GOT3 (cell line): ENCODE measurements at places on chromosomes 6 and 20.

GRCh38 chr6:114764866-114765265 lies 422.0 kb upstream of the HS3ST5 start:
- no peak for DNase-seq

- no peak for DNase-seq
Observed at GRCh38 chr6:18861204-18861603, 474.1 kb downstream of the RNF144B start.

DNA sequence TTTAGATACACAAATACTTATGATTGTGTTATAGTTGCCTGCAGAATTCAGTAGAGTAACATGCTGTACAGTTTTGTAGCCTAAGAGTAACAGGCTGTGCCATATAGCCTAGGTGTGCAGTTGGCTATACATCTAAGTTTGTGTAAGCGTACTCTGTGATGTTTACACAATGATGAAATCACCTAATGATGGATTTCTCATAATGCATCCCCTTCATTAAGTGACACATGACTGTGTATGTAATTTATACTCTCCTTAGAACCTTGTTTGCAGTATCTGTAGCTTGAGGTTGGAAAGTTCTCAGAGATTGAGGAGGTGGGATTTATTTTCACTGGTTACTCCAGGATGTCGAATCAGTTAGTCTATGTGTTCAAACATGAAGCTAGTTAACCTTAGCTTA lies 67.0 kb upstream of the TMEM30A start:
- no peak for DNase-seq

- no peak for DNase-seq
Observed at GRCh38 chr6:164640956-164641355, 668.4 kb downstream of the C6orf118 start.

GRCh38 chr6:10099529-10100140 lies 315.2 kb downstream of the TFAP2A start:
- no peak for DNase-seq

DNA sequence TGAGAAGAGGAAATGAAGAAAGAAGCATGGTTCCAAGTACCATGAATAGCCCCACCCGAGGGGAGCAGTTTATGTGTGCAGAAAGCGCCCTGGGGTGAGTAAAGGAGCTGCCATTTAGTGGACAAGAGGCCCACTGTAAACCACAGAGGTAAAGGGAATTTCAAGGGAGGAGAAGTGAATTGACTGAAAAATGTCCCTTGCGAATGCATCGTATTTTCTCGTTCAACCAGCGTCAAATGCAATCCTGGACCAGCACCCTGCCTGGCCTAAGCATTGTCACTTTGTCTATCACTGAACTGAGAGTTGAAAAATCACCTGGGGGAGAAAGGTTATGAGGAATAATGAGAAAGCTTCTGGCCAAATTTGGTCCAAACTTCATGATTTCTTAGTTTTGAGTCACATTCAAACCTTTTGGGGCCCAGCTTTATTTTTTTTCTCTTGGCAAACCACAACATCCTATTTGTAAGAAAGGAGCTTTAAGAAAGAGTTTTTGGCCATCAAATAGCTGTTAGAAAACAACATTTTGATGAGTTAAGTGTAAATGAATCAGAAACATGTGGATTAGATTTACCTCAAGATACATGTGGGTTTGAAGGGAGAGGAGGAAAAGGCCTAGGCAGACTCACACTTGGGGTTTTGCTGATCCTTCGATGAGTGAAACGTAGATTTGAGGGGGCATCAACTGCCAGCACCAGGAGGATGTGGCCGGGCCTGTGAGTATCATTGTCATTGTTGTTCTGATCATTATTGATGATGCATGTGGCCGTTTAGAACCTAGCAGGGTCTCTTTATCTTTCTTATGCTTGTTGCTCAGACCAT lies 214.0 kb downstream of the CLIC5 start:
- DNase-seq = no peak

GRCh38 chr6:484746-485145 lies 93.2 kb downstream of the IRF4 start:
- DNase-seq = no peak

DNA sequence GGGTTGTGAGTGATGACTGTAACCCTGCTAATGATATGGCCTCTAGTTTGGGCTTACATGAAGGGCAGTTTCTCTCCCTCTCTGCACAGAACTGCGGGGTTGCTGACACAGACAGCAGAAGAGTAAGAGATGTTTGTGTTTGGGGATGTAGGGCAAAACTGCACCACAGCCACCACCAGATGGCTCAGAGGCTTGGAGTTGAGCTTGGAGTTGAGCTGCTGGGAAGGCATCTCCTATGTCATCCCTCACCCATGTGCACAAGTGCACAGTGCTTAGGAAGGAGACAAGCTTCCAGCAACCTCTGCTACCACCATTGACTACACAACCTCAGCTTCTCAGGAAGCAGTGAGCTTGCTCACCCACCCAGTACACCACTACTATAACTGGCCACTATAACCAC lies 303.9 kb upstream of the DEFB112 start:
- DNase-seq = no peak

- DNase-seq = no peak
Observed at GRCh38 chr6:135170238-135170637, 10.9 kb upstream of the MYB start.

DNA sequence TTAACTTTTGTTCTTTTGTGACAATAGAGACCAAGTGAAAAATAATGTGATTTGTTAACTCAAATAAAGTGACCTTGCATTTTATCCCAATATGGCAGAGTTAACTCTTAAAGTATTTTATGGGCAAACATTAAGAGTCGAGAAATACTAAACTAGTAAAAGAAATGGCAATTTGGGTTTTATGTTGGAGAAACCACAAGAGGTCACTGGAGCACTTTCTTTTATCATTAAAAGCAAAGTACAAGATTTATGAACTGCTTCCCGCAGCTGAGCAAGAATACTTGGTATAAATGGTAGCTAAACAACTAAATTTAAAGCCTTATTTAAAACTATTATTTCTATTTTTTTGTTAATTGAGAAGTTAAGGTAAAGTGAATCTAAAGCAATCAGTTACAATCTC lies 33.5 kb upstream of the MCM9 start:
- DNase-seq = no peak

DNA sequence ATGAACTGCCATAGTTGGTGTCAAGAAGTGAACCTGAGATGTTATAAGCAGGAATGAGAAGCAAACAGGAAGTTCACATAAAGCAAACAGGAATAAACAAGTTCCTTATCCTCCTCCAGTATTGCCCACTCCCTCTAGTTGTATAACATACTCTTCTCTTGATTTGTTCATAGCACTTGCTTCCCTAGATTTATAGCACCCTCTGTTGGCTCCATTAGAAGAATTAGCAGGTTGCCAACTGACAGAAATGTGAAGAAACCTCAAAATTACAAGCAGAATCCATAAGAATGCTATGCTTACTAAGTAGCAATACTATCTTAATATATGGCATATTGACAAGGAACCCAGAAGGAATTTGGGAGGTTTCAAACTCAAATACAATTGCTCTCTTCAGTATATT lies 195.4 kb downstream of the TBX18 start:
- no peak for DNase-seq

DNA sequence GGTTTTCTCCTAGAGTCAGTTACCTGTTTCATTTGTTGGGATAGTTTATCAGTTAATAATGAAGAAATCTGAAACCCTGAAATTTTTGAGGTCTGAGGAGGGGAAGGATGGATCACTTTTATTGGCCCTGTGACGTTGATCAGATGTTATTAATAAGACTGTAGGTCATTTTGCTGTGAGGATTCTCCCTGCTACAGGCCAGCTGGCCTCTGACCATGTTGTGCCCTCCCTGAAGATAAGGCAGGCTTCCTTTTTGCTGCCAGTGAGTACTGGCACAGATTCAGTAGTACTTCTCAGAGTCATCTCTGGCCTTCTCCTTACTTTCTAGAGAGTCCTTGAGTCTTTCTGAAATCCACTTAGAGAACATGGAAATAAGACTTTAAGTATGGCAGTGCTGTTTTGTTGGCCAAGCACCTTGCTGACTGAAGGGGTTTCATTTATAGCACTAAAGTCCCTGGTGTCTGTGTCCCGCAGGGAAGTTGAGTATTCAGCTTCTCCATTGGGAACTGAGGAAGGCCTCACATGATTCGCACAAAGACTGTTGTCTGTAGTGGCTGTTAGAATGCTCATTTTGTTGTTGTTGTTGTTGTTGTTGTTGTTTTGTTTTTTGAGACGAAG lies 202.6 kb downstream of the DTNBP1 start:
- no peak for DNase-seq

GRCh38 chr6:161088676-161089328 lies 97.2 kb downstream of the MAP3K4 start:
- no peak for DNase-seq

DNA sequence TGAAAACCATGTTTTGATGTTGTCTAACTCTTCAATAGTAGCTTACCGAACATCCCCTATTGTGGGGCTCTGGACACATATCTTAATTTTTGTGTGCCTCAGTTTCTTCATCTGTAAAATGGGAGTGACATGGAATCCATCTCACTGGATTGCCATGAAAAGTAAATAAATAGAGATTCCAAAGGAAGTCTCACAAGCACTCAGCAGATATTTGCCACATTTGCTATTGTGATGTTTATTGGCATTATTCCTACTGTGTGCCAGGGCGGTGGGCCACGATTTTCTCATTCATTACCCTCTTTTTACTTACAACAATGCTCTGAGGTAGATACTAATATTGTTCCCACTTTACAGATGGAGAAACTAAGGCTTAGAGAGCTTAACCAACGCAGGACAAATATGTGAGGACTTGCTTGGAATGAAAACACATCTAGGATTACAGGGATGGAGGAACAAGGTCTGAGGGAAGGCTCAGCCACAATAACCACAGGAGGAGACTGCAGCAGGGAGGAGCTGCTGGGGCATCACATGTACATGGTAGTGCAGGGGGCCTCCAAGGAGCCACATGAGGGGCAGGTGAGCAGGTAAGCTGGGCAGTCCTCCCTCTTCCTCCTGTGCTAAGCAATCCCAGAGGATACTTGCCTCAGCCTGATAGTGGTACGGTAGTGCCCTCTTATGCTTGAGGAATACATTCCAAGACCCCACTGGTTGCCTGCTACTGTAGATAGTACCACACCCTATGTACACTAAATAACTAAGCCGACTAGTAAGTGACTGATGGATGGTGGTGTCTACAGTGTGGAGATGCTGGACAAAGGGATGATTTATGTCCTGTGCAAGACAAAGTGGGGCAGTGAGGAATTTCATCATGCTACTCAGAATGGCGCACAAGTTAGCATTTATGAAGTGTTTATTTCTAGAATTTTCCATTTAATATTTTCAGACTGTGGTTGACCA lies 176.9 kb downstream of the FOXA2 start:
- DNase-seq = no peak

GRCh38 chr6:14729129-14729871 lies 516.6 kb upstream of the JARID2 start:
- DNase-seq = no peak

DNA sequence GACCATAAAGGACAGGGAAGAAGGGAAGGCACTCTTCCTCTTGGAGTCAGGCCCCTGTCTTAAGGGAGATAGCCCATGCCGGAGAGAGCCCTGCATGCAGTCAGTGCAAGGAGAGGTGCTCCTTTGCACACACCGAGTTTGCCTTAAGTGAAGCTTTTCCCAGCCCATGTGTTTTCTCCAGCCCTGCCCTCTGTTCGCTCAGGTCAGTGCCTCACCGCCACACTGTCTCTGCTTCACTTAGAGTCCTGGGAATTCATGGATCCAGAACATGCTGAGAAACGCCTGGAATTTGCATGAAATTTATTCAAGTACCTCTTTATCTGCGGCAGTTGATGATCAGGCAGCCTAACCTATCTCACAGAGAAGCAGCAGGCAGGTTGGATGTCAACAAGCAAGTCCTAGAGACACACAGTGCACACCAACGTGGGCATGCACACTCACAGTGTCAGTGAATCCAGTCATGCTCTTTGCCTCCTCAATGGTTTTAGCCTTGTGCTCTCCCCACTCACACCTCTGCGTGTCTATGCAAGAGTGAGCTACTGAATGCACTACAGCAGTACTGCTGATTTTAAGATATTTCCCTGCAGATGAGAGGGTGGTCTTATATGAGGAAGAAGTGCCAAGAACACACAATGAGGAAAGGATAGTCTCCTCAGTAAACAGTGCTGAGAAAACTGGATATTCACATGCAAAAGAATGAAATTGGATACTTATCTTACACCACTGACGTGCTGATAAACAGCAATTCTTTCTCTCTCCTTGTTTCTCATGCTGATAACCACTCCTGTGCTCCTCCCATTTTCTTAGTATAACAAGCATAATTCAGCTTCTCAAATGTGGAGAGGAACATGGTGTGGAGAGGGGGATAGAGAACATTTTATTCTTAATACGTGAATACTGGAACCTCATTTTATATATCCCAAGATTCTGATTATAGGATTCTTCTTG lies 295.1 kb upstream of the CDYL start:
- no peak for DNase-seq

- no peak for DNase-seq
Observed at GRCh38 chr6:83597511-83597910, 85.2 kb downstream of the PRSS35 start.

DNA sequence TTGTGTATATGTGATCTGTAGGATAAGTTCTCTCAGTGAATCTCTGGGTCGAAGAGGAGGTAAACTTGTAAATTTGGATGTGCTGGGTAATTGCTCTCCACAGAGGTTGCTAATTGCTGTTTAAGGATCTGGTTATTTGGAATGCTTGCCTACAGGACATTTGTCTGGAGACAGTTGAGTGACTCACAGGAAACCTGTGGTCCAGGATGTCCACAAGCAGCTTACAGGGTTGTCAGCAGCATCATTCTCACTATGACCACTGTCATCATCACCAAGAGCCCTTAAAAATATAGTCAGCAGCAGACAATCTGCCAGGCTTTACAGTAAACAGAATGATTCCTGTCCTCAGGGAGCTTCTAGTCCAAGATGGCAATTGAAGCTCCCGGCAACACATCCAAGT lies 31.2 kb upstream of the KCNK5 start:
- DNase-seq = no peak

DNA sequence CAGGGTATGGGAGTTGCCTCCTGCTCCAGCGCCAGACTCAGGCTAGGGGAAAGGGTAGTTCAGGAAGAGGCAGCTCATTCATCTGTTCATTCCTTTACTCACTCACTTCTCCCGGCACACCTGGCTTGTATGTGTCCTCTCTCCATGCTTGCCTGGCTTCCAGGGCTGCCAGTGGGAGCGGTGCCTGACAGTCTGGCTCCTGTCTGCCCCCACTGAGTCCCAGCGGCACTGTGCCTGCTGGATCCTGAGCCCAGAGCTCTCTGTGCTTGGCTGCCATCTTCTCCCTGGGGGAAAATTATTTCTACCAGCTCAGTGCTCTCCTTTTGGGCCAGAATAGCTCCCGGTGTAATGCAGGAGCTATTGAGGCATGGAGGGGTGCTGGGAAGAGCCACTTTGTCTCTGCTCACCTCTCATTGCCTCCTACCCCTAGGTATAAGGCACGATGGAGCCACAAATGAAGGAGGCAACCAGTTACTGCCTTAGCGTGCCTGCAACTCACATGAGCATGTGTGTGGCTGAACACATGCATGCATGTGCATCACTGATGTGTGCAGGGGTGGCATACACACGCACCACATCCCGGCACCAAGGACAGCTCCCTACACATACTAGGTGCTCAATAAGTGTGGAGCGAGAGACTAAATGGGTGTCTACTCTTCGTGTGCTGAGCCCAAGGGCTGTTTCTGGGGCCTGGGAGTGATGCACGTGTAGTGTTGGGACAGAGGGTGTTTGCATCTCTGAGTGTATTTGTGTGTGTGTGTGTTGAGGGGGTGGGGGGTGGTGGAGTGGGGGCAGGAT lies 46.6 kb downstream of the CDH22 start:
- no peak for DNase-seq
